ENCODE measurements at places on chromosomes 1 and 21.

- no peak for DNase-seq
These were observed 103.7 kb downstream of the BARHL2 start for GRCh38 chr1:90613371-90613770.

DNA sequence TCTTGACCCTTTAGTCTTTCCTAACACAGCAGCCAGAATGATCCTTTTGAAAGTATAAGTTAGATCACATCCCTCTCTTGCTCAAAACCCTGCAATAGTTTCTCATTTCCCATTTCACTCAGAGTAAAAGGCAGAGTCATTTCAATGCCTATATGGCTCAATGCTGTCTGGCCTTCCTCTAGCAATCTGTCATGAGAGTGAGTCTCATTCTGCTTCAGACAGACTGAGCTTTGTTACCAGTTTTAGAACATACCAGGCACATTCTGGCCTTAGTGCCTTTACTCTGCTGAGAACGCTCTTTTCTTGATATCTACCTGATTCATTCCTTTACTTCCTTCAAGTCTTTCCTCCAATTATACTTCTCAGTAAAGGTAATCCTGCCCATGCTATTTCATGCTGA lies 372.8 kb upstream of the PKN2 start:
- DNase-seq, result no peak

GRCh38 chr1:202004711-202005110 lies 5.7 kb upstream of the ELF3 start:
- DNase-seq, result no peak

DNA sequence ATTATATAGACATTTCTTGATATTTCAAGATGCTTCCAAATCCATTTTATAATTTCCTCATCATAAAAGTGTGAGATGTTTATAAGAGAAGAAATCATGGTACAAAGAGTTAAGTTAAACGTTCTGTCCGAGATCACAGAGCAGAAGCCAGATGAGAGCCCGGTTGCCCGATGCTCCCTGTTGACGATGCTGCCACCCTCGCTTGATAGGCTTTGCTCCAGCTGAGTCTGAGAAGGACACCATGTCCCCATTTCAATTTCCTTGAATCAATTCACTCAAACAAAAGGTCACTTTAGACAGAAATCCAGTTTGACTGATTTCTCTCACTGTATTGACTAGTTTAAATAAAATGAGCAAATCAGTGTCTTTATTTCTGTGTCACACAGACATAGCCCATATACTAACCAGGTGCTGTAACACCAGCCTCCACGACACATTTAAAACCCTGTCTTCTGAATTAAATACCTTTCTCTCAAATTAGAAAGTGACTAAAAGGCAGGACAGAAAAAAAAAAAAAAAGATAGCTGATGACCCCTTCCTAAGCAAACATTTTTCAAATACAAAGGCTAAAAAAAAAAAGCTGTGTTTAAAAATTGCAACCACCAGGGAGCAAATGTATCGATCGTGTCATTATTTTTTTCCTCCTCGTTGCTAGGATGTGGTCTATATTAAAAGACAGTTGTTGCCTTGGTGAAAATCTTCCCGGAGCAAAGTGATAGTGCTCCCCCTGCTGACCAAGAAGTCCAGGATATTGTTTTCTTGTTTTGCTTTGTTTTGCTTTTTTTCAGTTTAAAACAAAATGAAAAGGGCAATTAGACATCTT lies 35.2 kb downstream of the DNASE2B start:
- DNase-seq, result peak; percentile 88

DNA sequence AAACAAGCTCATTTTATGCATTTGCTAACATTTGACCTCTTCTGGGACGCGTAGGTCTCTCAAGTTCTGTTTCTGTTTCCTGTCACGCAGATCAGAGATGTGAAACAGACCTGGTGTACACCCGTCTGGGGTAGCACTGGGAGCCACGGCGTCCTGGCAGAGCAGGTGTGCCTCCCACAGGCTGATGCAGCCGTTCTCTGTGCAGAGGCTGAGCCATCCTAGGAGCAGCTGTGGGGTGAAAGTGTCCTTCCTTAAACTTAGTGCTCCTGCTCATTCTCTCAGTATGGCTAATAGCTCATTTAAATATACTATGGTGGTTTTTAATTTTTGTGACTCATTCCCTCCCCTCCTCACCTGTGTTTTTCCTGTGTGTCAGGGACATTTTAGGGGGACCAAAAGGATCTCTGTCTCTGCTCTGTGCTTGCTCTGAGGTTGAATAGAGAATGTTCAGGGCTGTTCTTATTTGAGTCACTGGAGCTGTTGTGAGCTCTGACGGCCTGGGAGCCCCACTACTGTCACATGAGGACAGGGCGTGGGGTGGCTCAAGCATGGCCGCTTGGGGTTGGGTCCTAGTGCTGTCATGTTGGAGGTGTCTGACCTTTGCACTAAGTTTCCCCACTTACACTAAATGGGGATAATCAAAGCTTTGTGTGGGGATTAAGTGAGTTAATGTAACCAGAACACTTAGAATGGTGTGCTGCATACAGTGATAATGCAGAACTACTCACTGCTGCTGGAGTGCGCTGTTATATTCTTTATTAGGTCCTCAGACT lies 43.0 kb downstream of the GALNT2 start:
- DNase-seq, result no peak

DNA sequence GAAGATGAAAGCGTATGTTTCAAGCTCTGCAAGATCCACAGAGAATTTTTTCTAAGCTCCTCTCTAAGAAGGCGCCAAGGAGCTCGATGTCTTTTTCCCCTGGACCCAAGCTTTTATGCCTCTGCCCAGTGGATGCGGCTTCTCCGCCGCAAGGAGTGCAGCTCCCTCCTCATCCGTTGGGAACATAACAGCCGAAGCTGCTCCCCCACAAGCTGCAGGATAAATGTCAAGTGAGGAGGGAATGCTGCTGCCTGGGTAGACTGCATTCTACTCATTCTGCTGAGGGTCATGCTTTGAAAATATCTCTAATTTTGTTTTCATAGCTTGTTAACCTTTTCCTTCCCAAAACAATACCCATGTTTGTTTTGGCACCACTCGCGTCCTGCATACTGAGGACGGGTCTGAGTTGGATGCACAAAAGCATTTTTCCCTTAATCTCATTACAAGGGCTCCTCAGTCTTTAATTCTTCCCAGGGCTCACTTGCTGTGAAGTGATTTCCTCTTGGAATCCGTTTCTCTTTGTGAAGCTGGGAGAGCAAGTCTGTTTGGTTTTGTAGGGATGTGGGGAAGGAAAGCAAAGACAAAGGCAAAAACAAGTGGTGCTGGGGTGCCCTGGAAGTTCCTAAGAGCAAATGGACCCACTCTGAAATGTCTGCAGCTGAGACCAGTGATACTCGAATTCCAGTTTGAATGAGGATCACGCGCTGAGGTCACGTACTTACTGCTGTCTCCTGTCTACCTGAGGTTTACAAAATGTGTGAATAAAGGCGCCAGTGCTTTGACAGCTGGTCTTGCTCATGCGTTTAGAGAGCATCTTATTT lies 134.0 kb upstream of the IRF2BP2 start:
- peak; percentile 68 for DNase-seq

- DNase-seq, result peak; percentile 21
These were observed 296.6 kb downstream of the OMA1 start for GRCh38 chr1:58249737-58250586.

DNA sequence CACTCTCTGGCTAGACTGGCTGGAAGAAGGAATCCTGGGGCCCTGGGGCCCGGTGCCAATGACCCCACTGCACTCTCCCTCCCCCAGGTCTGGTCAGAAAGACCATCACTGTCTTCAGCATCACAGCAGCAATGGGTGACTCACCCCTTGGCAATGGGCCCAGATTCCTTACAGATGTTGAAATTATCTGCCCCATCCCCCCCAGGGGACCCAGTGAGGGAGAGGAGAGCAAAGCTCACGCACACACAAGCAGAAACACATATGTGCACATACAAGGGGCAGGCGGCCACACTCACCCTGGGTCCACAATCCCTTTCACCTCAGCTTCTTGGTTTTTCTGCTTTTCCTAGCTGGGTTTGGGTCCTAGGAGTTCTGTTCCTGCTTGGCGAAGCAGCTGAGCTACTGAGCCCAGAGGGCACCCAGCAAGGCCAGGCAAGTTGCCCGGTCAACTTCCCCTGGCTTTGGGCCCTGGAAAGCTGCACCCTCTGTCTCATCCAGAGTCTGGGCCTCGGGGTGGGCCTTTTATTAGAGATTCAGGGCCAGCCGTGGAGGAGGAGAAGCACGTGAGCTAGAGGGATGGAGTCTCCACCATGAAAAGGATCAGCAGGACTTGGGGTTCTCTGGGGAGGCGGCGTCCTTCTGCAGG lies 2.6 kb downstream of the COL16A1 start:
- peak; percentile 92 for DNase-seq

DNA sequence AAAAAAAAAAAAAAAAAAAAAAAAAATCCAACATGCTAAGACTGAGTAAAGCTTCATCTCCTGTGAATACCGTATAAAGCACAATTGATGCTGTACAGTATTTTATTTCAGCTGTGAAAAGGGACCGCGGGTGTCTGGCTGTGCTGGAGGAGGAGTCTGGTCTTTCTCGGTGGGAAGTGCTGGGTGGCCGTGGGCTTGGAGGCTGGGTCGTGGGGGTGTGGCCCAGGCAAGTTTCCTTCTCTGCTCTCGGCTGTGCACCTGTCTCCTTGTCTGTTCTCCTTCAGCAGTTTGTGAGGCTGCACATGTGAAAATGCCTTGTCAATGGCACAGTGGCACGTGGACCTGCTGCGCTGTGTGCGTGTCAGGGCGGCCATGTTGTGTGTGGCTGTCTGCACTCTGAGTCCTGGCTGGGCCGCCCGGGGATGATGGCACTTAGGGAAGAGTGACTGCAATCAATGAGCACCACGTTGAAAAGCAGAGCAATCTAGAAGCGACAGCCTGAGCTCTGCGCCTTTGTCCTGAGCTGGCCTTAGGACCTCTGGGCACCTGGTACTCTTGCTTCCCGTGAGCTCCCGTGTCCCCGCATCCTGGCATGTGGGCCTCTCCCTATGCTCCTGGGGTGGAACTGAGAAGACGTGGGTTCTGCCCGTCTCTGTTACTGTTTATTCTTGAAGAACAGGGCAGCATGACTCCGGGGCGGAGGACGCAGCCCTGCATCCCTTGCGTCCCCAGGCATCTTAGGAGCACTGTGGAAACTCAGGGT lies 14.5 kb downstream of the AGPAT3 start:
- DNase-seq, result no peak

- DNase-seq, result no peak
These were observed 796.9 kb downstream of the ADGRL2 start for GRCh38 chr1:82597649-82598048.

DNA sequence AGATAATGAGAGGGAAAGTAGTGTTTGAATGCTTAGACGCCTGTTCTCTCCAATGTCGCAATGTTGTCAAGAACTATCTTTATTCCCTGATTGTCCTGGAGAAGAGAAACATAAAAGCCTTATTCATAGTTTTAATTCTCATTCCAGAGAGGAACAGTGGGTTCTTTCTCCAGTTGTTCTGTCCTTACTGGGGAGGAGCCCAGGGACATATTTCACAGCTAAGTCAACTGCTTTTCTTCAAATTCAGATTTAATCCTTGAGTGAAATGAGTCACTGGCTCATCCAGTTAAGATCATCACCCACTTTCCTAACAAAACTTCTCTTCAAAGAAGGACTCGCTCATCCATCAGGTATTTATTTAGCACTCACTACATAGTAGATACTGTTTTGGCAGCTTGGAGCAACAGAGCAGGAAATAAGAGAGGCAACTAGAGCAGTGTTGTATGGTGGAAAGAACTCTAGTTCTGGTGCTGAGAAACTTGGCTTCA lies 365.7 kb upstream of the USP24 start:
- peak; percentile 68 for DNase-seq

DNA sequence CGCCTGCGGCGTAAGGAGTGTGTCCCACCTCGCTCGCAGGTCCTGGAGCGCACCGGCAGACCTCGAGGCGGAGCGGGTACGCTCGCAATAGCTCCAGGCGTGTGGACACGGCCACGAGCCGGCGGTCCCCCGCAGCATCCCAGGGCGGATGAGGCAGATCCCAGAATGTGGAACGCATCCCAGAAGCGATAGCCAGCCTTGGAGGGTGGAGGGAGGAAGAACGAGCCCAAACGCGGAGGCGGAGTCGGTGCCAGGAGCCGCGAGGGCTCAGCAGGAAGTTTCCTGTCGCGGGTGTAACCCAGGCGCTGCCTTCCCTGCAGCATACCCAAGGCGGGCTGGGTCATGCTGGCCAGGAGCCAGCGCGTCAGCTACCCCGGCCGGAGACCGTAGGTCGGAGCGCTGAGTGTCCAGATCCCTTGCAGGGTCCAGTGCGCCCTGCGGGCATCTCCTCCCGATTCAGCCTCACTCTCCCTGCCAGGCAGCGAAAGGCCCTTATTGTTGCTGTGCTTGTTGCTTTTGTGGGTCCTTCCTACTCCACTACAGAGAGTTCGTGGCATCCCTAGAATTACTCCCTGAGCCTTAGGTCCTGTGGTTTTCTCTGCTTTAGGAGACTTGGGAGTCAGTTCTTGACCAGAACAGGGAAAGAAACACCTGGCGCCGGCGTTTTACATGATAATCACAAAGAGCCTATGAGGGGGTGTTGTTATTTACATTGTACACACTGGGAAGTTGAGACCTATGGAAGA lies 27.7 kb downstream of the STYXL2 start:
- DNase-seq, result peak; percentile 38

DNA sequence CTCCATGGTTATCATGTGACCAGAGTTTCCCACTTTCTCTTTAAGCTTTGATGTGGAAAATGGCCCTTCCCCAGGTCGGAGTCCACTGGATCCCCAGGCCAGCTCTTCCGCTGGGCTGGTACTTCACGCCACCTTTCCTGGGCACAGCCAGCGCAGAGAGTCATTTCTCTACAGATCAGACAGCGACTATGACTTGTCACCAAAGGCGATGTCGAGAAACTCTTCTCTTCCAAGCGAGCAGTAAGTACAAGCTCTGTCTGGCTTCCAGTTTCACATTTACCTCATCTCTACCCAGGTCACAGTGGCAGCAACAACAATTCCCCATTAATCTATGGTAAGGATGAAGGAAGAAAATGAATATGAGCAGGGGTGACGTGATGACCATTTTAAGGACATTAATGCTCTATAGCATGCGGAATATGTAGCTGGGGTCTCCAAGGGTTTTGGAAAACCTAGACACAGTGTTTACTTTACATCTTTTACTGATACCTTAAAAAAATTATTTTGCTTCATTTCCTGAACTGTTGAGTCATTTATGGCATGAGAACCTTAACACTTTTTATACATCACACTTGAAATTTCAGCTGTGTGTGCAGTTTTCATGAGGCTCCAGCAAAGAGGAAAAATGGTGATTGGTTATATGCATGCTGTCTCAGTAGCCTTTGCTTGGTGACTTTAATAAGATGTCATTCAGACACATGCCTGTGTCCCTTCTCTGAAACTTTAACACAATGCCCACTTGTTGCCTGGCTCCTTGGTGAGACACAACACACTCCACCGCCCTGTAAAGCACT lies 286.3 kb upstream of the SGIP1 start:
- no peak for DNase-seq

- DNase-seq, result peak; percentile 36
These were observed 160.2 kb downstream of the TOMM20 start for GRCh38 chr1:234968451-234968850.

Measured in tongue (tissue), 3 donors.